Thoracic aorta (tissue), 2 donors: ENCODE measurements at places on chromosomes 5 and 9.

DNA sequence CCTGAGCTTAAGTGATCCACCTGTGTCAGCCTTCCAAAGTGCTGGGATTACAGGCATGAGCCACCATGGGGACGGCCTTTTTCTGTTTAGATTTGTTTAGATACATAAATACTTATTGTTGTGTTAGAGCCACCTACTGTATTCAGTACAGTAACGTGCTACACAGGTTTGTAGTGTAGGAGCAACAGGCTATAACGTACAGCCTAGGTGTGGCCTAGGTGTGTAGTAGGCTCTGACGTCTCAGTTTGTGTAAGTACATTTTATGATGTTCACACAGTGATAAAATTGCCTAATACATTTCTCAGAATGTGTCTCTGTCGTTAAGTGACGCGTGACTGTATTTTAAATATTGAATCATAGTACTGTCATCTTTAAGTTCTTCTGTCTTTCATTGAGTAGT lies 84.1 kb downstream of the MELK start:
- DNase-seq: no peak

GRCh38 chr5:83306572-83307241 lies 164.8 kb upstream of the VCAN start:
- DNase-seq: no peak

GRCh38 chr5:171261904-171262303 lies 47.1 kb upstream of the TLX3 start:
- DNase-seq: no peak

DNA sequence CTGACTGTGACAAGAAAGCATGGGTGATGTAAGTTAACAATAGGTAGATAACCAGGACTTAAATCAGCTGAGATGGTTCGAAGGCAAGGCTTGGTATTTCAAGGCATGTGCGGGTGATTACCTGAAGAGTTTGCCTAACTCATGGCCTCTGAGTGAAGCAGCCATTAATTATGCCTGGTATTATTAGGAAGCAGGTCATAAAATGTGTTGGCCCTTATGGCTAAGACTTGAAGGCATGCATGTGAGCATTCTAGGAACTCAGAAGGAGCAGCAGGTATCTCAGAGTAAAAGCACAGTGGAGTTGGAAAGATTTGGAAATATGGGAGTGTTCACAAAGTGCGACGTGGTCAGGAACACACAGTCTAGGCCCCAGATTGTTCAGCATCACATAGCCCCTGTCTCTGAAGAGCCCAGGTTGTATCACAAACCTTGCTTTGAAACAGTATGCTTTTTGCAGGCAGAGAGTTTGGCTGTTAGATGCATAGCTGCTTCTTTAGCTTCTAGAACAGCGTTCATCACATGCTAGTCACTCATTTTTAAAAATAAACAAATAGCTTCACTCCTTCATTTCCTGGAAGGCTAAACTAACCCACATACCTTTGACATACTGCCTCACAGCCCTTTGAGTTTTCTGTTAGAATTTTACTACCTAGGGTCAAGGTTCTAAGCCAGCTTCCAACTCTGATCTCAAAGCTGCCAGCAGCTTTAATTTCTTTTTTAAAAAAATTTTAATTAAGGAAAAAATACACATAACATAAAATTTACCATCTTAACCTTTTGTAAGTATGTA lies 2.1 kb downstream of the HEXB start:
- no peak for DNase-seq

GRCh38 chr5:125014202-125014601 lies 267.8 kb upstream of the ZNF608 start:
- no peak for DNase-seq

GRCh38 chr5:8376478-8376877 lies 507.5 kb downstream of the MTRR start:
- no peak for DNase-seq

GRCh38 chr9:114606068-114606467 lies 5.0 kb upstream of the TMEM268 start:
- DNase-seq: no peak

DNA sequence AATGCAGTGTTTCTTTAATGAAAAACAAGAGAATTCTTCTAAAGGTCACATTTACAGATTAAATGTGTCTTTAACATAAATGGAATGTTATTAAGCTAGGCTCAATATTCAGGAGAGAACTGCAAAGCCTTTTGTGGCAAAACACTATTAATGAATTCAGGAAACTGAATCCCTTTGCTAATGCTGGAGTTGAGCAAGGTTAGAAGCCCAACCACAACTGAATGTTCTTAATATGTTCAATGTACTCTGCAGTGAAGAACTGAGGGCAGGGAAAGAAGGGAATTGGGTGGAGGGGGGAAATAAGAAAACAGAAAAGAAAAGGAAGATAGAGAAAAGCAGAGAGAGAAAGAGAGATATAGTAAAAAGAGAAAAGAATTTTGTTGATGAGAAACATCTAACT lies 276.7 kb upstream of the TMEM161B start:
- DNase-seq: no peak

GRCh38 chr5:117497601-117498000 lies 923.0 kb upstream of the SEMA6A start:
- DNase-seq: no peak

DNA sequence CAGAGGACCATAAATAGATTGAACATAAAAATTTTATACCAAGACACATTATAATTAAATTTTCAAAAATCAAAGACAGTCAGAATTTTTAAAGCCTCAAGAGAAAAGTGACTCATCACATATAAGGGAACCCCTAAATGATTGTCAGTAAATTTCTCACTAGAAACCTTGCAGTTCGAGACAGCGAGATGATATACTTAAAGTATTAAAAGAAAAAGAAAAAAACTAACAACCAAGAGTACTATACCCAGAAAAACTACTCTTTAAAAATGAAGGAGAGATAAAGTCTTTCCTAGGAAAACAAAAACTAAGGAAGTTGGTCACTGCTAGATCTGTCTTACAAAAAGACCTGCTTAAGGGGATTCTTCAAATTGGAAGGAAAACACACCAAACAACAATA lies 251.4 kb upstream of the MSX2 start:
- DNase-seq: no peak

DNA sequence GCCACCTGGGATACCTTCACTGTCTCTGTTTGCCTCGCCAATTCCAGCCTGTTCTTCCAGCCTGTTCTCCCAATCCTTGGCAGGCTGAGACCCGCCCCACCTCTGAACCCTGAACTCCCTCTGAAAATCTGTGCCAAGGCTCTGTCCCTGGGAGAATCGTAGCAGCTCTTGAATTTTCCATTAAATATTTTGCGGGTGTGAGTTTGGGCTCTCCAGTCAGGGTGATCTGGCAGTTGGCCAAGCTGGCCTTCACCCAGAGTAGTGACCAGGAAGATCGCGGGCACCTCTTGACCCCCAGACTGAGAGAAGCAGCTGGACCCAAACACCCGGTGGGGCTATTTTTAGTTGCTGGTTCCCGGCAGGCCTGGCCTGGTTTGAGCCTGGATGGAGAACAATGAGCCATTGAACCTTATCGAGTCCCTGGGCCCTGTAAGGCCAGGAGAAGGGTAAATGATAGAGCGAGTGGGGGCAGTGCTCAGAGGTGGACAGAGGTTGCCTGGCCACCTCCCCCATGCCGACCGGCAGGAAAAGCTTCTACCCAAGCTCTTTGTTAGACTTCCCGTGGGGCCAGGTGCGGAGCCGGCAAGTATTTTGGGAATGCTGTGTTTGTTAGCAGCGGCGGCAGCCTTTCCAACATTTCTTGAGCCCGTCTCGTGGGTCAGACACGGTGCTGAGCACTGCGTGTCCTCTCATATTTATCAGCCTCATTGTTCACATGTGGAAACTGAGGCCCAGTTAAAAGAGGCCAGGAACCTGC lies 146.2 kb downstream of the RGS3 start:
- peak; percentile 79 for DNase-seq

DNA sequence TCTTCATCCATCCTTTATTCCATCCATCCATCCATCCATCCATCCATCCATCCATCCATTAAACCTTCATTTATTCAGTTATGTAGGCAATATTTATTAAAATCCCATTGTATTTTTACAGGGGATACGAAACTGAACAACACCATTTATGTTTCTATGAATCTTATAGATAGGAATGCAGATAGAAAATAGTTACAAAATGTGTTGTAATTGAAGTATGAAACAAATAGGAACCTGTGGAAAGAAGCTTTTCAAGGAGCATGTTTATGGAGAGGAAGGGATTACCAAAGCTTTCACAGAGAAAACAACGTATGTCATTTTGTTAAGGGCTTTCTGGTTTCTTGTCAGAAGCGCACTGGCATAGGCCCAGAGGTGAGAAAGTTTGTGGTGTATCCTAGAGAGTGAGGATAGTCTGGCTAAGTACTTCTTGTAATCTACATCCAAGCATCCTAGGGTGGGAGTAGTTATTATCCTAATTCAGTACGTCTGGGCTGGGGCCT lies 184.0 kb downstream of the CNTLN start:
- no peak for DNase-seq

GRCh38 chr5:169711551-169712225 lies 74.6 kb downstream of the DOCK2 start:
- DNase-seq: no peak

GRCh38 chr9:103894184-103894583 lies 199.9 kb upstream of the SMC2 start:
- DNase-seq: no peak

DNA sequence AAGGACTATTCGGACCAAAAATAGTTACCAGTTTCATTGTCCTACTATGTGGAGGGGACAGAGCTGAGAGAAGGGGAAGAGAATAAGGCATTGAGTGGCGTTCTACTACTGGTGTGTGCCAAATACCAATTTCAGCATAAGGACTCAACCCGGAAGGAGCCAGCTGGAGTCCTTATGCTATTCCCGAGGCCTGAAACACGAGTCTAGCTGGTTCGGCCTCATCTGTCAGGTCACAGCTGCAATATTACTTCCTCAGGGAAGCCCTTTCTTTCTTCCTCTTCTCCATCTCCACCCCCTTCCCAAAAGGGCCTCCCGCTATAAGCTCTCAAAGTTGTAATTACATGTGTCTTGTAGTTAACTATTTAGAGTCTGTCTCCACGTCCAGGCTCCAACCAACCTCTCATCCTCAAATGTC lies 20.5 kb upstream of the FER start:
- no peak for DNase-seq

GRCh38 chr5:59597690-59598546 lies 295.6 kb downstream of the PDE4D start:
- no peak for DNase-seq

DNA sequence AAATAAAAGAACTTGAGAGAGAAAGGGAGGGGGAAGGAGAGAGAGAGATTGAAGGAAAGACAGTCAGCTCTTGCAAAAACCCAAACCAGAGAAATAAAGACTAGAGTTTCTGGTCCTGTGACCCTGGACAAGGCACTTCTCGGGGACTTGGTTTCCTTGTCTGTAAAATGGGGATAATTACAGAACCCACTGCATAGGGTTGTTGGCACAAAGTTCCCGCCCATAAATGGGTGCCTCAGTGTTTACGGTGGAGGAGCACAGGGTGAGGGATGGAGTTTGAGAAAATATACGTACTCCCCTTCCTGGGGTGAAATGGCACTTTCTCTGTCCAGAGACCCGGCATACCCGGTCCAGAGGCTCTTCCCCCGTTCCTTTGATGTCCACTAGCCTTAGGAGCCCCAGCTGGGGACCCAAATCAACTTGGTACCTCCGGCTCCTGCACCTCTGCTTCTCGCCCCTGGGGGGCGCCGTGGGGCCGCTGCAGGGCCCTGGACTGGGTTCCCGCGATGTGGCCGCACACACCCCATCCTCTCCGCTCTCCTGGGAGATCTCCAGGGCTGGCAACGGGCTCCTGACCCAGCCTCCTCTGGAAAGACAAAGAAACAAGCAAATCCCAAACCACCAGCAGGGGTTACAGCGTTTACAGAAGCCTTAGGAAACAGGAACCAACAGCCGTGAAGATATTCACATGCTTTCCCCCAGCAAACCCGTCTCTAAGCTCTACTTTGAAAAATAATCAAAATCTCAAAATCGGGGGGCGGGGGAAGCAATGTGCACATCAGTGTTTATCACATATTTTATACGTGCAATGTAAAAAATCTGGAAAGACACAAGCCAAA lies 26.3 kb downstream of the PTGES start:
- peak; percentile 51 for DNase-seq

DNA sequence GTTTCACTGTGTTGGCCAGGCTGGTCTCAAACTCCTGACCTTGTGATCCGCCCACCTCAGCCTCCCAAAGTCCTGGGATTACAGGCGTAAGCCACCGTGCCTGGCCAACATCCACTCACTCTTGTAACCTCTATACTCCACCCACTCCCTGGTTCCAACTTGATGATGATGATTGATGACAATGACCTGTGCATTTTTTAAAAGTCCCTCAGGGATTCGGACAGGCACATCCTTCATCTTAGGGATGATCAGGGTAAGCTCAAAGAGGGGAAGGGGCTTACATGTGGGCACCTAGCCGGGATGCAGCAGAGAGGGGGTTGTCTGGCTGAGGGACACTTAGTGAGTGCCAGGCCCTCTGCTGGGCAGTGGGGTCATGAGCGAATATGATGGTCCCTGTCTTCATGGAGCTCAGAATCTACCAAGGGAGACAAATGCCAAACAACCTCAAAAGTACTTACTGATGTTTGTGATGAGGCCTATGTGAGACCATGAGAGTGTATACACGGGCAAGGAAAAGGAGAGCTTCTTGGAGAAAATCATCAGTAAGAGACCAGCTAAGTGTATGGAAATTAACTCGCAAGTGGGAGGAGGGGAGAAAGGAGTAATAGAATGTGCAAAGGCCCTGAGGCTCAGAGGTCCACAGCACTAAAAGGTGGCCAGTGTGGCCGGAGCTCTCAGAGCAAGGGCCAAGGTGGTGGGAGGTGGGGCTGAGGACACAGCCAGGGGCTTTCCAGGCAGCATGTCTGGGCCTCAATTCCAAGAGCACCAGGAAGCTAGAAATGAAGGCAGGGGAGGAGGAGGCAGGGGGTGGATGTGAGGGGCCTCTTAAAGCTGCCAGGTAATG lies 27.4 kb downstream of the LHX2 start:
- no peak for DNase-seq

GRCh38 chr9:124723352-124723751 lies 47.8 kb downstream of the NR6A1 start:
- no peak for DNase-seq

GRCh38 chr5:160750938-160751657 lies 100.9 kb downstream of the ATP10B start:
- no peak for DNase-seq

DNA sequence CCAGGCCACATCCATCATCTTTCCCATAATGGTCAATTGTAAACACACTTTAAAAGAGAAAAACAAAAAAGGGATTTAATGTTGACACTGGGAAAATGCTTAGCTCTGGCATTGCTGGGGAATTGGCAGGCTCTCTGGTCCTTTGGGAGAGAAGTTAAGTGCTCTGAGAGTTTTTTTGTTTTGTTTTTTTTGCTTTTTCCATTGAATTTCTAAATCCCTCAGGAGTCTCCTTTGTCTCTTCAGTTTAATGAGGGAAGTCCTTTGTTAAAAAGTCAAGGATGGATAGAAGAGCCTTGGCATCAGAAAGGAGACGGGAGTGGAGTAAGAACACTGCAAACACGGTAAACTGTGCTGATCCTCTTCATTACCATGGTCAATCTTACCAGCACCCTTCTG lies 7.1 kb upstream of the HAND1 start:
- no peak for DNase-seq

GRCh38 chr5:135266975-135267374 lies 132.1 kb downstream of the MACROH2A1 start:
- DNase-seq: no peak

GRCh38 chr5:157471709-157472108 lies 11.7 kb downstream of the NIPAL4 start:
- no peak for DNase-seq
